H9 (cell line): ENCODE measurements at places on chromosomes 11 and 22. TPM values are rescaled to one million over a fixed set of nuclear protein-coding genes. Genes with fewer than 3 reads are reported as not detected.

- no peak overlapping the region for H3K27ac ChIP-seq
- DNase-seq: peak; percentile 80
- H3K27me3 ChIP-seq: no peaks in the 10 kb centered on the region
- H3K4me3 ChIP-seq: peak overlapping the region; percentile 62
- peaks cover 3% of the 10 kb centered on the region; the same call in 1 of the 2 replicates for H3K36me3 ChIP-seq
Observed at GRCh38 chr11:9757809-9758636, 94.1 kb downstream of the SWAP70 start.

GRCh38 chr11:6646071-6646470, 9.5 kb downstream of the DCHS1 start:
- H3K27ac ChIP-seq: no peak overlapping the region
- H3K4me3 ChIP-seq: no peak overlapping the region
- H3K27me3 ChIP-seq: no peaks in the 10 kb centered on the region
- no peak for DNase-seq
- H3K4me1 ChIP-seq: peaks cover 2% of the 10 kb centered on the region; the same call in 1 of the 2 replicates

DNA sequence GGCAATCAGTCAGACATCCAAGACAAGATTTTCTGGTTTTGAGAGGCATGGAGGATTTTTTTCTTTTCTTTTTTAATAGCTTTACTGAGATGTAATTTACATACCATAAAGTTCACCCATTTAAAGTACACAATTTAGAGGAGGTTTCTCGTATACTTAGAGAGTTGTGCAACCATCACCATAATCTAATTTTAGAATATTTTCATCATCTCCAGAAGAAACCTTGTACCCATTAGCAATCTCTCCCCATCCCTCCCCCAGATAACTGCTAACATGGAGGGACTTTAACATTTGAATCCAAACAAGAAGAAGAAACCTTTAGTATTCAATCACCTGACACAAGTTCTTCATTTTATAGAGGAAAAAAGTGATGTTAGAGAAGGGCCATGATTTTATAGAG, 83.6 kb downstream of the CLPB start:
- no peaks in the 10 kb centered on the region; the same call in 1 of the 2 replicates for H3K4me1 ChIP-seq
- no peaks in the 10 kb centered on the region for H3K27me3 ChIP-seq
- H3K4me3 ChIP-seq: no peak overlapping the region

- H3K27ac ChIP-seq: no peak overlapping the region
- DNase-seq: no peak
- peaks cover 10% of the 10 kb centered on the region for H3K36me3 ChIP-seq
- no peaks in the 10 kb centered on the region for H3K27me3 ChIP-seq
- H3K4me1 ChIP-seq: no peaks in the 10 kb centered on the region
- H3K4me3 ChIP-seq: no peak overlapping the region
Observed at GRCh38 chr11:78630155-78630554, 55.5 kb upstream of the NARS2 start.

DNA sequence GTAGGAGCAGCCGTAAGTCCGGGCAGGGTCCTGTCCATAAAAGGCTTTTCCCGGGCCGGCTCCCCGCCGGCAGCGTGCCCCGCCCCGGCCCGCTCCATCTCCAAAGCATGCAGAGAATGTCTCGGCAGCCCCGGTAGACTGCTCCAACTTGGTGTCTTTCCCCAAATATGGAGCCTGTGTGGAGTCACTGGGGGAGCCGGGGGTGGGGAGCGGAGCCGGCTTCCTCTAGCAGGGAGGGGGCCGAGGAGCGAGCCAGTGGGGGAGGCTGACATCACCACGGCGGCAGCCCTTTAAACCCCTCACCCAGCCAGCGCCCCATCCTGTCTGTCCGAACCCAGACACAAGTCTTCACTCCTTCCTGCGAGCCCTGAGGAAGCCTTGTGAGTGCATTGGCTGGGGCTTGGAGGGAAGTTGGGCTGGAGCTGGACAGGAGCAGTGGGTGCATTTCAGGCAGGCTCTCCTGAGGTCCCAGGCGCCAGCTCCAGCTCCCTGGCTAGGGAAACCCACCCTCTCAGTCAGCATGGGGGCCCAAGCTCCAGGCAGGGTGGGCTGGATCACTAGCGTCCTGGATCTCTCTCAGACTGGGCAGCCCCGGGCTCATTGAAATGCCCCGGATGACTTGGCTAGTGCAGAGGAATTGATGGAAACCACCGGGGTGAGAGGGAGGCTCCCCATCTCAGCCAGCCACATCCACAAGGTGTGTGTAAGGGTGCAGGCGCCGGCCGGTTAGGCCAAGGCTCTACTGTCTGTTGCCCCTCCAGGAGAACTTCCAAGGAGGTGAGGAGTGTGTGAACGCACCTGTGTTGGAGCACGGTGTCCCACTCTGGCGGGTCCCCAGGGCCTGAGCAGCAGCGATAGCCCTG, at the start of gene TAGLN:
TAGLN (plus strand) TSS at position 318 of the 863 bp plus-strand sequence. CDS start 3,644 bp downstream, outside the sequence.
- H3K27me3 ChIP-seq: no peaks in the 10 kb centered on the region
- peak within 1 kb of the TSS; percentile 7 for H3K27ac ChIP-seq
- H3K4me1 ChIP-seq: no peaks in the 10 kb centered on the region

- H3K4me1 ChIP-seq: no peaks in the 10 kb centered on the region
- no peak overlapping the region for H3K4me3 ChIP-seq
- no peak for DNase-seq
- H3K36me3 ChIP-seq: peaks cover 12% of the 10 kb centered on the region; the same call in 1 of the 2 replicates
Observed at GRCh38 chr11:58845386-58845785, 882 bp upstream of the GLYATL2 start.

DNA sequence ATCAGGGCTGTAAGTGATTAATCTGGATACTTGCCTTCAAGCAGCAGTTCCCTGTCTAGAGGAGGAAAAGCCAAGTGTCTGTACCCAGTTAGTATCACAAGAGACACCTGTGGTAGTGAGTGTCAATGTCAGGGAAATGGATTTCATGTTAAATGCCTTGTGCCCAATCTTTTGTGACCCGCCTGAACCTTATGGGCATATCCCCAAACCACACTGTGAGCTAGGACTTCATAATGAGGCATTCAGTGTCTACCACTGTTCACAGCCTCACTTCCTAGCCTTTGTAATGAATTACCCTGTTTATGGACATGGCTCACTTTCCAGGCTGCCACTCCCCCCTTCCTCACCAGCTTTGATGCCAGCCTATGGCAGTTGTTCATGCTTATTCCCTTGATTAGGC, 125.1 kb downstream of the TRIM44 start:
- no peaks in the 10 kb centered on the region for H3K36me3 ChIP-seq
- no peaks in the 10 kb centered on the region for H3K4me1 ChIP-seq
- no peaks in the 10 kb centered on the region for H3K27me3 ChIP-seq
- DNase-seq: no peak
- H3K4me3 ChIP-seq: no peak overlapping the region

DNA sequence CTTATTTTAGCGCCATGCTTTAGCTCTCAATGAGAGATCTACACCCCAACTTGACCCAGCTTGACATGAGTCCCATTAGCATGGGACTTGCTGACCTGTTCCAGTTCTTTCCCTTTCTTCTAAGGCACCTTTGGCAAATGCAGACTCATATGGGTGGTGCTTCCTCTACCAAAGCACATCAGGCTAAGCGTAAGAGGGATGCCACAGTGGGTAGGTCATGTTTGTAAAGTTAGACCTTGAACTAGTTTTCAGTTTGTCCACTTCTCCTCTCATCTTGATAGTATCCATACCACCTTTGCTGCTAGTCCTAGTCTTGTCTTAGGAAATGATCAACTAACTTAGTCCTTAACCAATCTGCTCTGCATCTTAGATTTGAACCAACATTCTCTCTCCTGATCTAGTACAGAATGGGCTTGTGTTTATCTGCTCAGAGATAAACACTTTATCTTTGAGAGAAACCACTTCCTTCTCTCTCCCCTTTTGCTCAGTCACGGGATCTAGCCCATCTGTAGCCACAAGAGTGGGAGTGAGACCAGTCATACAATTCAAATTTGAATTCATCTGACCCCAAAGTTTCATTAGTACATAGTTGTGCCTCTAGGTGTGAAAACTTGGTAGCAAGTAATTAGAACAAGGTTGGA, 72.1 kb upstream of the CD44 start:
- no peaks in the 10 kb centered on the region for H3K4me1 ChIP-seq
- no peak overlapping the region for H3K27ac ChIP-seq
- H3K27me3 ChIP-seq: no peaks in the 10 kb centered on the region
- H3K36me3 ChIP-seq: no peaks in the 10 kb centered on the region; the same call in 1 of the 2 replicates

DNA sequence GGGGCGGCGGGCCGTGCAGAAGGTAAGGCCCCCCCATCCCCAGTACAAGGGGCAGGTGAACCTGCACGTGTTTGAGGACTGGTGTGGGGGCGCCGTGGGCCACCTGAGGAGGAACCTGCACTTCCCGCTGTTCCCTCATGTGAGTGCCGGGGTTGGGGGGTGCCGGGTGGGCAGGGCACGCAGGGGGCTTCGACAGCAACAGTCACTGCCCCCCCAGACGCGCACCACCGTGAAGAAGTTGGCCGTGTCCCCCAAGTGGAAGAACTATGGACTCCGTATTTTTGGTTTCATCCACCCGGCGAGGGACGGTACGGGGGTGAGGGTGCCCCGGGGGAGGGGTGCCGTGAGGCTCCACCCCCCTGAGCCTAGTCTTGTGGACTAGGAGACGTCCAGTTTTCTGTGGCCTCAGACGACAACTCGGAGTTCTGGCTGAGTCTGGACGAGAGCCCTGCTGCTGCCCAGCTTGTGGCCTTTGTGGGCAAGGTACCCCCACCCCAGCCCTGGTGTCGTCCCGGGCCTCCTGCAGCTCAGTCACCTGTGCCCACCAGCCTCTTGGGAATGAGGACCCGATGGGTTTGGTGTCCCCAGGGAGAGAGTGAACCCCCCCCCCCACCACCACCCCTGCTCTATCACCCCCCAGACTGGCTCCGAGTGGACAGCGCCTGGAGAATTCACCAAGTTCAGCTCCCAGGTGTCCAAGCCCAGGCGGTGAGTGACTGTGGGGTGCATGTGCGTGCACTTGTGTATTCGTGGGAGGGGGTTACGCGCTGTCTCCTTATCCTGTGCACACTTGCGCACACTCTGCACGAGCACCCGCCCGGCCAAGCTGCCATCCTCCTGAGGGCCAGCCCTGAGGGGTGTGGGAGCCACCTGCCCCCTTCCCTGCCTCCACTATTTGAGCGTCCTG, 3.8 kb downstream of the B4GALNT4 start:
- no peak overlapping the region for H3K4me3 ChIP-seq
- H3K27me3 ChIP-seq: no peaks in the 10 kb centered on the region
- H3K4me1 ChIP-seq: no peaks in the 10 kb centered on the region
- H3K27ac ChIP-seq: no peak overlapping the region

- H3K36me3 ChIP-seq: no peaks in the 10 kb centered on the region
- H3K4me3 ChIP-seq: no peak overlapping the region
- no peak overlapping the region for H3K27ac ChIP-seq
- H3K4me1 ChIP-seq: no peaks in the 10 kb centered on the region; the same call in 1 of the 2 replicates
- no peaks in the 10 kb centered on the region for H3K27me3 ChIP-seq
Observed at GRCh38 chr22:26713823-26714449, 56.5 kb downstream of the MIAT start.

- H3K27ac ChIP-seq: no peak overlapping the region
- H3K36me3 ChIP-seq: peaks cover 80% of the 10 kb centered on the region
Observed at GRCh38 chr11:125637840-125638239, 12.9 kb downstream of the CHEK1 start.

GRCh38 chr11:72818971-72819370, 4.8 kb downstream of the ATG16L2 start:
- DNase-seq: no peak
- H3K36me3 ChIP-seq: peaks cover 18% of the 10 kb centered on the region
- peaks cover 2% of the 10 kb centered on the region; the same call in 1 of the 2 replicates for H3K4me1 ChIP-seq
- H3K27me3 ChIP-seq: no peaks in the 10 kb centered on the region; the same call in 1 of the 2 replicates

GRCh38 chr22:20391222-20391621, 2.7 kb upstream of the ZNF74 start:
- H3K4me1 ChIP-seq: peaks cover 8% of the 10 kb centered on the region; the same call in 1 of the 2 replicates
- H3K4me3 ChIP-seq: no peak overlapping the region
- peak; percentile 12 for DNase-seq

DNA sequence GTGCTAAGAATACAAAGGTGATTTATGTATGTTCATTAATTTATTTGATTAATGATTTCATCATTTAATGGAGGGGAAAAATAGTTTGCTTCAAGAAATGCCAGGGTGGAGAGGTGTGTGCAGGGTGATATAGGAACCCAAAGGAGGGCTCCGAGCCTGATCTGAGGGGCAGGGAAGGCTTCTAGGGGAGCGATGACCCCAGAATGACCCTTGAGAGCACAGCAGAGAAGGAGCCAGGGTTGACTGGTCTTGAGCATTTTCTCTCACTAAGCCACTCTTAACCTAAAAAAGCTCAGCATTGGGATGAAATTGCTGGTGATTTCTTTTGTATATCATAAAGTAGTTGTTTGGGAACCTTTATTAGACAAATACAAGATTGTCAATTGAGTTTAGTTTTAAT, 35.1 kb downstream of the HIPK3 start:
- no peak overlapping the region for H3K27ac ChIP-seq
- H3K27me3 ChIP-seq: no peaks in the 10 kb centered on the region
- no peaks in the 10 kb centered on the region for H3K4me1 ChIP-seq
- H3K4me3 ChIP-seq: no peak overlapping the region
- H3K36me3 ChIP-seq: peaks cover 6% of the 10 kb centered on the region; the same call in 2 of the 3 replicates

DNA sequence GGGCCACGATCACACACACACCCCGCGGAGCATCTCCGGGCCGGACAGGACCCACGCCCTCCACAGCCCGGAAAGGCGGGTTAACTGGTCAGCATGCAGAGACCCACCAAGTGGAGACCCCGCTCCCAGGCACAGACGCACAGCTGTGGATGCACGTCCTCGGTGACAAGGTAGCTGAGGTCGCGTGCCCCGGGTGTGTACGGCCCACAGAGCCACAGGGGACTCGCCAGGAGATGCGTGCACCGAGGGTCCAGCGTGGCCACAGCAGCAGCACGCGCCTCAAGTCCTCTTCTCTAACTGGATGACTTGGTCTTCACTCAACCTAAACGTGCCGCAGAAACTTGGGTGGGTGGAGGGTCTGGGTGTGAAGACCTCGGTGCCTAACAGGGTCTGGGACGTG, 5.5 kb downstream of the H19 start:
- no peaks in the 10 kb centered on the region for H3K27me3 ChIP-seq
- no peaks in the 10 kb centered on the region for H3K4me1 ChIP-seq
- no peak overlapping the region for H3K27ac ChIP-seq
- no peaks in the 10 kb centered on the region for H3K36me3 ChIP-seq
- no peak for DNase-seq

GRCh38 chr11:115955803-115956202, 451.6 kb upstream of the CADM1 start:
- H3K4me1 ChIP-seq: no peaks in the 10 kb centered on the region; the same call in 1 of the 2 replicates
- no peaks in the 10 kb centered on the region for H3K27me3 ChIP-seq
- H3K27ac ChIP-seq: no peak overlapping the region
- no peak overlapping the region for H3K4me3 ChIP-seq
- peaks cover 5% of the 10 kb centered on the region; the same call in 1 of the 2 replicates for H3K36me3 ChIP-seq

The ENTHD1 gene
- total RNA-seq: not detected in 2 replicates

The P2RY6 gene
- not detected in 2 replicates for total RNA-seq

The RAB39A gene
- total RNA-seq: 9.2 and 9.7 TPM in 2 replicates

The HPX gene
- 1.0 and 1.2 TPM in 2 replicates for total RNA-seq

The TRPM5 gene
- total RNA-seq: 0.09 TPM in 1 of 2 replicates, not detected in the other

The C1QTNF5 gene
- total RNA-seq: 0.33 and 0.59 TPM in 2 replicates

The PRG3 gene
- total RNA-seq: not detected in 2 replicates
